CD4-positive, alpha-beta T cell (primary cell): ENCODE measurements at places on chromosomes 11 and 22.

DNA sequence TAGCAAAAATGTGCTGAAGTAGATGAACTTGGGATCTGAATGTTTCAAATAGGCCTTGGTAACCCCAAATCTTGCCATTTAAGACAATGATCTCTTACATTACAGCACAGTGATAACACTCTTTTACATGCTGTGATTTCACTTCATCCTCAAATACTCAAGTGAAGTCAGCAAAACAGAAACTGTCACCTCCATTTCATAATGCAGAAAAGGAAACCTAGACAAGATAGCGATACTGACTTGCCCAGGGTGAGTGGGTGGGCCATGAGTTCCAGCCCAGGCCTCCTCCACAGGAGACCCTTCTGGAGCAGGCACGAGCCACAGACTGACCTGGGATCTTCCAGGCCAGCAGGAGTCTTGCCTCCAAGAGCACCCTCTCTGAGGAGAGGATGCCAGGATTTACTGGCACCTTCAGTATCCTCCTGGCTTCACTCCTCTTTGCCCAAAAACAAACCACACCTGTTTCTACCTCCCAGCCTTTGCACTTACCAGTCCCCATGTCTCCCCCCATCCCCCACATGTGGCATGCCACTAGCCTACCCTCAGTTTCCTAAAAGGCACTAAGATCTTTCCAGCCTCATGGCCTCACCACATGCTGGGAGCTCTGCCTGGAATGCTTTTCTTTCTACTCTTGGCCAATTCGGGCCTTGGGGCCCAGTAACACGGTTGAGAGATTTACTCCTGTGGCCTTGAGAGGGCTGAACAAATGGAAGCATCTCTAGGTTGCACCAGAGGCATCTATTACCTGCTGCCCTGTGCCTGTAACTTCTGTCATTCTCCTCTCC, 1.9 kb upstream of the DGAT2 start:
- DNase-seq: no peak

- DNase-seq: no peak
Measured at GRCh38 chr11:106216281-106216680, 138.8 kb downstream of the AASDHPPT start.

DNA sequence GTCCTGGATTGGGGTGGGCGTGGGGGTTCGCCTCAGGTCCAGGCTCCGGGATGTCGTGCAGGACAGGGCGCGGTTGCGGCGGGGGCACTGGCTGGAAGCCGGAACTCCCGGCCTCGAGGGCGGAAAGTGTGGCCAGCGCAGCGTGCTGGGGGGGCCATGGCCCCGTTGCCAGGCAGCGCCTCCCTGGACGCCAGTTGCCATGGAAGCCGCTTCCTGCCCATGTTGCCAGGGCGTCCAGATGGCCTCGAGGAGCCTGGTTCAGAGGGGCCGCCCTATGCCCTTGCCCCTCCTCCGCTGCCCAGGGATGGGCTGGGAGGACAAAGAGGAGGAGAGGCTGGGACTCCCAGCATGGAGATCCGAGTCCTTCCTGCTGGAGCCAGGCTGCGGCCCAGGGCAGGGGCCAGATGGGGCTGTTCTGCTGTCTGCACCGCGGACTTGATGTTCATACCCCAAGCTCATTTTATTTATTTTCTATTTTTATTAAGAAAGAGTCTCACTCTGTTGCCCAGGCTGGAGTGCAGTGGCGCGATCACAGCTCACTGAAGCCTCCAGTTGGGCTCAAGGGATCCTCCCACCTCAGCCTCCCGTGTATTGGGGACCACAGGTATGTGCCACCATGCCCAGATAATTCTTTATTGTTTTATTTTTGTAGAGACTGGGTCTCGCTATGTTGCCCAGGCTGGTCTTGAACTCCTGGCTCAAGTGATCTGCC, 4.6 kb upstream of the CCDC188 start:
- no peak for DNase-seq

DNA sequence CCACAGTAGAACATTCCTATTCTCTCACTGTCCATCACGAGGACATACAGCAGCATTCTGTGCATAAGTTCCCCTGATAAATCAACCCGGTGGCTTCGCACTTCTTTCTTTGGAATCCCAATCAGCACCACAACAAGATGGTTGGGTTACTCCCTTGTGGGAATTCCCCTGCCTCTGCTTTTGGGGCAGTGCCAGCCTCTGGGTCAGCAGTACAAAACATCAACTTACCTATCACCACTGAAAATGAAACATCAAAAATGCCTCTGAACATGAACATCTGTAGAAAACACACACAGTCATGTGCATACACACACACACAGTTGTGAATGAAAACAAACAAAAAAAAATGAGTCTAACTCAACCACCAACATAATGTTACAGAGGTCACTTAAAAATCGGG, 79.3 kb downstream of the KCNA4 start:
- DNase-seq: no peak

DNA sequence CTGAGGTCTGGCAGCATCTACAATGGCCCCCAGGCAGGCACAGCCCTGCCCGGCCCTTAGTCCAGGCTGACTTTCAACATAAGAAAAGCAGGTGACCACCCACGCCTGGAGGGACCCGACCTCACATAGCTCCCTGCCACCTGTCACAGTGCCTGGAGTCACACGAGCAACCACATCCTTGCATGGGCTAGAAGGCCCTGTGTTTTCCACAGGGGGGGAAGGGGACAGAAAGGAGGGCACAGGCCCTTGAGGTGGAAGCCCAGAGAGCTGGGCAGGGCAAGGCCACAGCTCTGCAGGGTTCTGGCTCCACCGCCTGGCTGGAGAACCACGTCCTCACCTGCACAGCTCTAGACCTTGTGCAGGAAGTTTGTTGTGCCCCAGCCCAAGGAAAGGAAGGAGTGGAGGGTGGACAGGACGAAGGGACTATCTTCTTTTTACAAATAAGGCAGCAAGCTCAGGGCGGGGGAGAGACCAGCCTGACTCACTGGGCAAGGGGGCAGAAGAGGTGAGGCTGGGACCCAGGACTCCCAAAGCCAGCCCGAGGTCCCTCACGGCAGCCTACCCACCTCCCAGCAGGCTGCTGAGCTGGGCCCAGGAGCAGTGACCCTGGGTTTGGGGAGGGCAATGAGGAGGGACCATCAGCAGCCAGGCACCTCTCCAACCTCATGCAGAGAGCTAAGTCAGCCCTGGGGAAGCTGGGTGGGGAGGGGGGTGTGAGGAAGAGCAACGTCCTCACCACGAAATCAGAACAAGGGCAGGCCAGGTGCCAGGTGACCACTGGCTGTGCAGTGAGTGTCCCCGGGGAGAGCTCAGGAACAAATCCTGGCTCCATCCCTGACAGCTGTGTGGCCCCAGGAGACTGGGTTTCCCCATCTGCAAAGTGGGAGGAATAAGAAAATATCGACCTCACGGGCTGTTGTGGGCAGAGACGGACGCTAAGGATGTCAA, 4.3 kb downstream of the C1QTNF6 start:
- DNase-seq: no peak

DNA sequence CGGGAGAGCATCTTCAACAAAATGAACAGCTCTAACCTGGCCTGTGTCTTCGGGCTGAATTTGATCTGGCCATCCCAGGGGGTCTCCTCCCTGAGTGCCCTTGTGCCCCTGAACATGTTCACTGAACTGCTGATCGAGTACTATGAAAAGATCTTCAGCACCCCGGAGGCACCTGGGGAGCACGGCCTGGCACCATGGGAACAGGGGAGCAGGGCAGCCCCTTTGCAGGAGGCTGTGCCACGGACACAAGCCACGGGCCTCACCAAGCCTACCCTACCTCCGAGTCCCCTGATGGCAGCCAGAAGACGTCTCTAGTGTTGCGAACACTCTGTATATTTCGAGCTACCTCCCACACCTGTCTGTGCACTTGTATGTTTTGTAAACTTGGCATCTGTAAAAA, 109.9 kb downstream of the ARHGAP8 start:
- no peak for DNase-seq

GRCh38 chr22:20641919-20642579, 131.9 kb upstream of the SERPIND1 start:
- DNase-seq: no peak

DNA sequence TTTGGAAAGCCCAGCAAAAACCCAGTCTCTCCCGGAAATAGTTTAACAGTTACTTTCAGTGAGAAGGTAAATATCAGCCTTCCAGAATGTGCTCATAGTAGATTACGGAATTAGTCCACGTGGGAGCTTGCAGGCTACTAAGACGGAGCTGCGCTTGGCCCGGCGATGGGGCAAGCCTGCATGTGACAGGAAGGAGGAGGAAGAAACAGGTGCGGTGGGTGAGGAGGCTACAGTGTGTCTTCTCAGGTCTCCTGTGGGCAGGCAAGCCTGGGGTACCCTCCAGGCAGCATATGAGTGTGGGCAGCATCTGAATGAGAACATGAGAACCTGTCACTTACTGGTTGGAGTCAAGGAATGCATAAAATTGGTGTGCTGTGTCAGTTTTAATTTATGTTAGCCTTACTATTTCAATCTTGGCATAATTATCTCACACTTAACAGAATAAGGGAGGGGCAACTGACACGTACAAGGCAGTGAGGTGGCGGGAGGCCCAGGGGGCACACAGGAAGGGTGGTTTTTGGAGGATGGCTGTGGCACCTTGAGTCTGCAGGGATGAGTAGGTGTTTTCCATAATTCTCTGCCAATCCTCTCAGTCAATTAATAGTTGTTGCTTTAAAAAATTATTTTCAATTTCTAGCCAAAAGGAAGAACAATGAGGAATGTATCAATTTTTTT, 35.7 kb downstream of the CLMP start:
- no peak for DNase-seq

GRCh38 chr22:21951931-21952465, 650 bp downstream of the PPM1F start:
- DNase-seq: peak; percentile 5

DNA sequence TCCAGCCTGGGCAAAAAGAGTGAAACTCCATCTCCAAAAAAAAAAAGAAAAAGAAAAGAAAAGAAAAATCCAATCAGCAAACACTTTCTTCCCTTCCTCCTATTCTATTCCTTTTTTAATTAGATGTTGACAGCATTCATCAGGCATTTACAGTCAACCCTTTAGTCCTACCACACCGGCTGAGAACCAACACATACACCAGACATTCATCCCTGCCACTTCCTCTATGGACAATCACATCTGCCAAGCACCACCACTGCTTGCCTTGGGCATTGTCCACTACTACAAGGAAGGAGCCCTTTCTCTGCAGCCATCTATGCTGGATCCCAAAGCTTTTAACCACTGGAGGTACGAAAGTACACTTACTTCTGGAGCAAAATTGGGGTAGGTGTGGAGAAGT, 9.4 kb upstream of the SLN start:
- no peak for DNase-seq

- DNase-seq: peak; percentile 15
Measured at GRCh38 chr11:71502871-71503435, 24.1 kb upstream of the KRTAP5-7 start.

DNA sequence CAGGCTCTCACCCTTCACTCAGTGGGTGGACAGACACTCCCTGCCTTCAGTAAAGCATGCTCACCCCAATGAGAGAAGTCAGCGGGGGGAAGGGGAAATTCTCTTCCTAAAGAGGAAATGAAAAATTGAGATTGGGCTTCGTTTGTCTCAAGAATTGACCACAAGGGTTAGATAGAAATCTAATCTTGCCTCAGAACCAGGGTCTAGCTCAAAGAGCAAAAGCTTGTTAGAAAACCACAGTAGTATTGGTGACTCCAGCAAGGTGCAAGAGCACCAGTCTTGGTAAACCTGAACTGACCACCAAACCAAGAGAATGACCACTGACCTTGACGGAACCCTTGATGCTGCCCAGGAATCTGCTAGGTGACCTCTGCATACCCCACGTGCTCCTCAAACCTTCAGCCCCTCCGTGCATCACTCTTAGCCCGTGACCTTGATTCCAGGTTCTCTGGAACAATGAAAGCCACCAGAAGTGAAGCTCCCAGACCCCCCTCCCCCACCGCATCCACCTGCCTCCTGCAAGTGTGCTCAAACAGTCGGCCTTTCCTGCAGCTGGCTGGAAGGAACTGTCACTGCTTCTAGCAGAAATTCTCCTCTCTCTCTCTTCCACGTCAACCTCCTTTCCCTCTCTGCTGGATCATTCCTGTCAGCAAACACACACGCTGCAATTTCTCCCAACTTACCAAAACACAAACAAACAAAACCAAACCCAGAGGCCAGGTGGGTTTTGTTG, 3.1 kb upstream of the TMA7B start:
- no peak for DNase-seq

- DNase-seq: no peak
Measured at GRCh38 chr11:97756571-97757335, 1264.0 kb upstream of the CNTN5 start.

DNA sequence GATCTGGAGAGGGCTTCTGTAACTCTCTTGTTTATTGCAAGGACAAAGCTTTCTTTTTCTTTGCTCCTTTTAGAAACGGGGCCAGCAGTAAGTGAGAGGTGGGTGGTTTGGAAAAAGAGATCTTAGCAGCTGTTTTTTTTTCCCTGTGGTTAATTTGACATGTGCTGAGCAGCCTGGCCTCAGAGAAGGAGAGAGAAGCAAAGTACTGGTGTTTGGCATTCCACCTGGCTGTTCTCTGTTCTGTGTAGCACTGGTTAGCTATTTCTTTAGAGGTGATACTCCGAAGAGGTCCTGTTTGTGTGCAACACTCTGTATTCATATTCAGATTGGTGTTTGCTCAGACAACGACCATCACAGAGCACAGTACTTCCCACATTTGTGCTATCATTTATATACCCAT, 80.8 kb upstream of the SORL1-AS1 start:
- no peak for DNase-seq

DNA sequence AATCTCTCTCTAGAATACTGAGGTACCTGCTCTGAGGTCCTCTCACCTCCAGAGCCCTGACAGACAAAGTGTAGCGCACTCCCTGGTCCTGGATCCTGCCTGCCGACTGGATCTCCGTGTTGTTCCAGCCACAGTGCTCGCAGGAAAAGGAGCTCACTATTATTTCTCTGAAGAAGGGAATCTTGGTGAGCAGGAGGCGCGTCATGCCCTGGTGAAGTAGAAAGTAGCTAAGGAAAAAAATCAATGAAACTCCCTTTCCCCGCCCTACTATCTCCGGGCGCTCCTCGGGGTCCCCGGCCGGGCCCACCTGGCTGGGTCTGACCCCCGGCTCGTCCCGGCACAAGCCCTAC, 412 bp downstream of the ZPR1 start:
- no peak for DNase-seq

DNA sequence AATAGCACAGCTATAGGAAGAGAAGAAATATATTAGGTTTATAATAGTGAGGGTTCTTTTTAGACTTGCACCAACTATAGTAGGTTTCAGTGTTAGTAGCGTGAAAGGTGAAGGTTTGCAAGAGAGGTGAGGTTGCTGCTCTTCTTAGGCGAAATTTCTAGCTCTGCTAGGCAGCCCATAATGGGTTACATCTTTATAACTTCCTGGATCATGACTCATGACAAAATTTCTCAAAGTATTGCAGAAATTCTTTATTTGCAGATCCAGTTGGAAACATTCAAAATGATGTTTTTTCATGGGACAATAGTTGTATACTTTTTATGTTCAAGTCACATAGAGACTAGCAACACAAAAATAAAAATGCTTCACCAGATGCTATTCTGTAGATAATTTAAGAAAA, 260.0 kb downstream of the SOX6 start:
- DNase-seq: no peak
